ENCODE measurements at places on chromosomes 16 and 17.

- peak; percentile 58 for DNase-seq
Observed at GRCh38 chr17:39573447-39574298, 34.0 kb downstream of the NEUROD2 start.

DNA sequence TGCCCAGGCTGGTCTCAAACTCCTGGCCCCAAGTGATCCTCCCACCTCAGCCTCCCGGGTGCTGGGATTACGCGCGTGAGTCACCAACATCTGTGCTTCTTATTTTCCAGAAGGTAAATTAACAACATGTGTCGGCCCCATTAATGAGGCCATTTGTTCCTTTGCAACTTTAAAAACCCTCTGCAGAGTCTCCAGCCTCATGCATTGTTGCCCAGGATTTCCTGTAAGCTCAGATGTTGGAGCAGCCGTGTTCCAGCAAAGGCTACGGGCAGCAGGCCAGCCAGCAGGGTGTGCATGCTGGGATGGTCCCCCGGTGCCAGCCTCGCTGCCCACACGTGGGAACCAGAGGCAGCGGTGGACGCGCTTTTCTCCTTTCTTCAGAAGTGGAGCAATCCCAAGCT, 19.1 kb upstream of the HEXD start:
- DNase-seq, result no peak

DNA sequence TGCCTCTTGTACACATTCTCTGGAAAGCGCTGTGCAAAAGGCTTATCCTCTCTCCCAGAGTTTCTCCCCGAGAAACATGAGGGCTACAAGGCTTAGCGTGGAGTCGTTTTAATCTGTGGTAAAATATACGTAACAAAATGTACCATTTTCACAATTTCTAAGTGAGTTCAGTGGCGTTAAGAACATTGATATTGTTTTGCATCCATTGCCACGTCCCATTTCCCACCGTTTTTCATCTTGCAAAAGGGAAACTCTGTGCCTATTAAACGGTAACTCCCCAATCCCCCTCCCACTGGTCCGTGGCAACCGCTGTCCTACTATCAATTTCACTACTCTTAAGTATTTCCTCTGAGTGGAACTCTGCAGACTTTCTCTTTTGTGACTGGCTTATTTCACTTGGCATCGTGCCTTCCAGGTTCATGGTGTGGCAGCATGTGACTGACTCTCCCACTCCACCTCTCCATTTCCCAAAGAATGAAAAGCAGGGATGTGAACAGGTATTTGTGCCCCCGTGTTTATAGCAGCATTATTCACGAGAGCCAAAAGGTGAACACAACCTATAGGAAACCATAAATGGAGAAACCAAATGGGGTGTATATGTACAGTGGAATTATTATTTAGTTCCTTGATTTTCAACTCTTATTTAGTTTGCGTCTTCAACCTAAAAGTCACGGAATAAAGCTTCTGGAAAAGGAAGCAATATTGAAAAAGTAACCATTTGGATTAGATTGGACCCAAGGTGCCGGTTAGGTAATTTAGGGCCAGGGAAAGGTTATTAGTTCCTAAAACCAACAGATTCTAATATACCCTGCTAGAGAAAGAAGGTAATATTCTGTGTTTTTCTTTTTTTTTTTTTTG, 1.1 kb upstream of the USP32 start:
- DNase-seq, result peak; percentile 40

- DNase-seq, result no peak
Observed at GRCh38 chr17:46889992-46890564, 32.9 kb upstream of the GOSR2 start.

DNA sequence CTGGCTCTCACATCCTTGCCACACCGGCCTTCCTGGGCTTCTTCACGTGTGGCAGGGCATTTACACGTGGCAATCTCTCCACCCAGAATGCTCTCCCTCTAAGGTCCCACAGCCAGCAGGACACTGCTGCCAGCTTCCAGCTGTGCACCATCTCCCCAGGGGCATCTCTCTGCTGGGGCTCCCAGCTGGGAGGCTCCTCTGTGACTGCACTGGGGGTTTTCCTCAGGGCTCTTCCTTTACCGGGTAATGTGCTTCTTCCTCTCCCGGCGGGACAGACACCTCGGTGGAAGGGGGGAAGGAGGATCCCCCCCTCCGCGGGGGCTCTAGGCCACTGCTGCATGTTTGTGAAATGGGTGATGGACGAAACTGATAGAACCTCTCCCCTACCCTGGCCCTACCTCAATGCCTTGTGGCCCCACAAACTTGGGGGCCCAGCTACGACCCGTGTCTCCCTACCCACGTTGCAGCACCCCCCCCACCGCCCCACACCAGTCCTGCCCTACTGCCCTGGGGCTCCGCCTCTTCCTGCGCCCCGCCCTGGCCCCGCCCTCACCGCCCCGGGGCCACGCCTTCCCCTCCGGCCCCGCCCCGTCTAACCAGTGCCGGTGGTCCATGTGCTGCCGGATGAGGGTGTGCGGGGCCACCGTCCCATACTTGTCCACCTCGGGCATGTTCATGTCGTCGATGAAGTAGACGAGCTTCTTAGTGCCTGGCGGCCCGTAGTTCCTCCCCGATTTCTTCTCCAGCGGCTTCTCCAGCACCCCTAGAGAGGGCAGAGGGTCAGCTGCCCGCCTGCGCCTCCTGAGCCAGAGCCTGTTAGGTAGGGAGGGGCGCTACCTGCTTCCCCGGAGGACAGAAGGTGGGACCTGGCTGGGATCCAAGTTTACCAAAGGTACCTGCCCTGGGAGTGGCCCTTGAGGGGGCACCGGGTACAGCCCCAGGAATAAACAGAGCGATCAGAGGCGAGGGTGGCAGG, 92.6 kb downstream of the DNAH17 start:
- peak; percentile 67 for DNase-seq

DNA sequence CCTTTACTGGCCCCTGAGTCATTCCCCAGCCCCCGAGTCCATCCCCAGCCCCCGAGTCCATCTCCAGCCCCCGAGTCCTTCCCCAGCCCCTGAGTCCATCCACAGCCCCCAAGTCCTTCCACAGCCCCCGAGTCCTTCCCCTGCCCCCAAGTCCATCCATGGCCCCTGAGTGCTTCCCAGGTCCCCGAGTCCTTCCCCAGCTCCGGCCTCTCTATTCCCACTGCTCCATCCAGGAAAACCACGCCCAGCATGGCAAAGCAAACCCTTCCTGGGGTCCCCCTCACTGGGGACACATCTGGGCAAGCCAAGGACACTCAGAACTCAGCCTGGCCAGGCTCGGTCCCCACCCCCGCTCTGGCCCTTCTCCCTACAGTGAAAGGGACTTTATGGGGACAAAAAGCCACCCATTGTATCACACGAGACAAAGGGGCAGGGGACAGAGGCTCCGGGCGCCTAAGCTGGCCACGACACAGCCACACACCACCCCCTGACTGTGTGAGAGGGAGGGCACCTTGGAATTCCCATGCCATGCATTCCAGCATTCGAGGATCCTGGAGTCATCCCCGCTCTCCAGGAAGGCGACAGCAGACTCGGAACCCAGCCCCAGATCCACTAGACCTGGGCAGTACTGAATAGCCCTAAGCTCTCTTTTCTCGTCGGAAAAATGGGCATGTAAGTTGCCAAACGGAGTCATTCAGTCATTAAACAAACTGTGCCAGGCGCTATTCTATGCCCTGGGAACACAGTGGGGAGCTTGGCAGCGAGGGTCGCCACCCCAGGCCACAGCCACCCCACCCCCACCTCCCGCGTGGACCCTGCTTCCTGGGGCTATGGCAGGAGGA, 14.0 kb downstream of the PLLP start:
- no peak for DNase-seq

DNA sequence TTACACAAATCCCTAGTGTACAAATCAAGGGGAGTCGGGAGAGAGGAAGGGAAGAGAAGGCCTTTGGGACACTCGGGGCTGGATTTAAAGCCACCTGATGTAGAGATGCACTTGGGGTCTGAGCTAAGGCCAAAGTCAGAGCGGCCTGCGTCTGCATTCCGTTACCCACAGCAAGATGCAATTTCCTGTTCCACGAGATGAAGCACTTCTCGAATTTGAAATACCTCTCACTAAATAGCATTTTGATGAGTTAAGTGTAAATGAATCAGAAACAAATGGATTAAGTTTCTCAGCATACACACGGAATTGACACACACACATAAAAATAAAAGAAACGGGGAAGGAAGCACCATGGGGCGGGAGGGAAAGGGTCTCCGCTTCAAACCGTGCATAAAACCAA, 386.0 kb downstream of the SOX9 start:
- no peak for DNase-seq

Measured in activated CD4-positive, alpha-beta memory T cell treated with anti-CD3 and anti-CD28 coated beads, Interleukin-2, amount 10 ng/mL, durations not matched to agents 7 days and 5 days (primary cell).